ENCODE measurements at places on chromosomes 13 and 19. TPM values are rescaled to one million over a fixed set of nuclear protein-coding genes. Genes with fewer than 3 reads are reported as not detected.

- no peak for DNase-seq
Measured at GRCh38 chr13:52053460-52053859, 29.0 kb downstream of the UTP14C start.

- no peak for DNase-seq
Measured at GRCh38 chr19:6730941-6731670, 6.3 kb downstream of the GPR108 start.

DNA sequence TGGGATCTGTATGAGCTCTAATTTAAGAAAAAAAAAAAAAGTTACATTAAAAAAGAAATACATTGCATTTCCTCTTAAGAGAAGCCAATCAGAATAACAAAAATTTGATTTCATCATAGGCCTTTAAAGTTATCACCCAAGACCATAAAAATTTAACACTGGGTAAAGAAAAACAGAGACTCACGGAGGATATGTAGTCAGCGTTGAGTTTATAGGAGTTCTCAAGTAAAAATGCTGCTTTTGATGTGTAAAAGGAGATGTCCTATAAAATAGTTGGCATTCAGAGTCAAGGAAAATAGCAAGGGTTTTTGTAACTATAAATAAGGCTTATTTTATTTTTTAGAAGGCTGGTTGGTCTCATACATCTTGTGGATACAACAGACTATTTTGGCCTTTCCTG lies 191.1 kb downstream of the EFNB2 start:
- no peak for DNase-seq

Gene ZGLP1
- total RNA-seq, result 4.6 TPM

Gene ZNF223
- total RNA-seq, result 21.1 TPM

Measured in neural progenitor cell (in vitro differentiated cells).